ENCODE measurements at places on chromosomes 12 and 14. TPM values are rescaled to one million over a fixed set of nuclear protein-coding genes. Genes with fewer than 3 reads are reported as not detected.

Gene SAMD15
- 0.84 TPM for total RNA-seq

Gene PPHLN1
- total RNA-seq = 87.8 TPM

Gene ACOT6
- total RNA-seq = not detected

Gene BCL2L2
- 16.7 TPM for total RNA-seq

Gene MIP
- not detected for total RNA-seq

Gene NTS
- 0.20 TPM for total RNA-seq

Gene XRCC3
- total RNA-seq = 17.3 TPM

Gene BIN2
- 109 TPM for total RNA-seq

Gene CLEC14A
- total RNA-seq = 16.5 TPM

Gene LUM
- total RNA-seq = 7.9 TPM

Gene EMC9
- total RNA-seq = 19.9 TPM

GRCh38 chr12:26576266-26576665, 256.7 kb downstream of the ITPR2 start:
- no peak for DNase-seq

GRCh38 chr14:96399405-96399804, 7.5 kb downstream of the AK7 start:
- DNase-seq = no peak

DNA sequence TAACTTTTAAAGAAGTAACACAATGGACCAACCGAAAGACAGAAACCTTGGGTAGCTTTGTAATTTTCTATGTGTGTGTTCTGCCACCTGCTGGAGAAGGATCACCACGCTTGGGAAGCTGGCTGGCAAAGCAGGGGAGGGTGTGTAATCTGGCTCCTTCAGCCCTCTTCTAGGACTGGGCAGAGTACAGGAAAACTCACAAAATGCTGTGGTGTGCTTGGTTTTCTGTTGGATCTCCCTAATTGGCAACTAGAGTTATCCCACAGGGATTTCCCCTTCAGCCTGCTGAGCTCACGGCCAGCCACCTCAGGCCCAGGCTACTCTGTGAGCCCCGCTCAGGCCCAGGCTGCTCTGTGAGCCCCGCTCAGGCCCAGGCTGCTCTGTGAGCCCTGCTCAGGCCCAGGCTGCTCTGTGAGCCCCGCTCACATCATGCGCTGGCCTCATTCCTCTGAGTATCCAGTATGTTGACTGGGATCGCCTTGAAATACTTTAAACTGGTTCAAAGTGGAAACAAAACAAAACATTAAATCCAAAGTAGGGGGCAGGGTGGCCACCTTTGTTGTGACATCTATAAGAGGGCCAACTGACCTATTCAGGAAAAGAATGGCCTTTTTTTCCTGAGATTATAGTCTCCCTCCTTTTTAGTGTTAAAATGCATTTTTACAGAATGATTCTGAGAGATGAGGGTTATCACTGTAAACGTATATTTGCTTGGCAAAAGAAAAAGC, 52.0 kb upstream of the RNU6-8 start:
- no peak for DNase-seq

DNA sequence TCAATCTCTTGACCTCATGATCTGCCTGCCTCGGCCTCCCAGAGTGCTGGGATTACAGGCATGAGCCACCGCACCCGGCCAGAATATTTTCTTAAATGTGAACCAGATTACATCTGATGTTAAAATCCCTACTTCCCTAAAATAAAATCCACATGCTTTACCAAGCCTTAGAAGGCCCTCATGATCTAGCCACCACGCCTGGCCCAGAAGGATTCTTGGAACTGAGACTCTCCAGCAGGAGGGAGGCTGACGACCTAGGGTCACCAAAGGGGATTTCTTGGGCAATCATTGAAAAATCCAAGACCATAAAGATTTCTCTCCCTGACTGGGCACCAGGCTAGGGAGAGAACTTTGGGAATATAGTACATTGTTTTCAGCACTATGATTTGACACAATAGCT, 25.2 kb upstream of the RASSF3 start:
- no peak for DNase-seq

- no peak for DNase-seq
Observed at GRCh38 chr14:72644758-72645489, 249.0 kb downstream of the DPF3 start.

GRCh38 chr14:74508844-74509428, 15.4 kb downstream of the ISCA2 start:
- DNase-seq = peak; percentile 67

GRCh38 chr12:93448796-93449195, 7.0 kb upstream of the UBE2N start:
- no peak for DNase-seq

DNA sequence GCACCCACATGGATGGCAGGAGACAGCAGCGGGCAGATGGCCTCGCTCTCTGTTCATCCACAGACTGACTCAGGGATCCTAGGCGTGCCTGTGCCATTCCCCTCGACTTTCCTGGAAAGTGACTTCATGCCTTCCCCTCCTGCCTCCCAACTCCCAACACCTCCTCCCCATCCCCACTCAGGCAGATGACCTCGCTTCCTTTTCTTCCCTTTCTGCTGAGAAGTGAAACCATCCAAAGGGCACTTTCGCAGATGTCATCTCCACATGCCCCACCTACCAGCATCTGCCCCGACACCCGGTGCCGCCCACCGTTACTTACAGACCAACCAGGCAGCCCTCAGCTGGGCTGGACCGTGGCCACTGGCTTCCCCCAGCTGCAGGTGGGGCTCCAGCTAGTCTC, 29.6 kb downstream of the BEGAIN start:
- no peak for DNase-seq

DNA sequence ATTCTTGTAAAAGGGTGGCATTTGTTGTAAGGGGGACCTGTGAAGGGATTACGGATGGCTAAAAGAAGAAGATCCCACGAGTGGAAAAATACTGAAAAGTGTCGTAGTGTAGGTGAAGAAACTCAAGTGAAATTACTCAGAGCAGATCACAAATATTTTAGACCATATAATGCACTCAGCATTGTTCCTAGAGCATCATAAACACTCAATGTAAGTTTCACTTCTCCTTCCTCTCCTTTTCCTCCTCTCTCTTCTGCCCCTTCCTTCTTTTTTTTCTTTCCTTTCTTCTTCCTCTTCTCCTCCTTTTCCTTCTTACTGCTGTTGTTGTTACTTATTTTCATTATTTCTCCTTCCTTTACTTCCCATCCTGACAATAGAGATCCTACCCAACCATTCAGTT, 445.6 kb downstream of the ADAMTS20 start:
- DNase-seq = no peak

DNA sequence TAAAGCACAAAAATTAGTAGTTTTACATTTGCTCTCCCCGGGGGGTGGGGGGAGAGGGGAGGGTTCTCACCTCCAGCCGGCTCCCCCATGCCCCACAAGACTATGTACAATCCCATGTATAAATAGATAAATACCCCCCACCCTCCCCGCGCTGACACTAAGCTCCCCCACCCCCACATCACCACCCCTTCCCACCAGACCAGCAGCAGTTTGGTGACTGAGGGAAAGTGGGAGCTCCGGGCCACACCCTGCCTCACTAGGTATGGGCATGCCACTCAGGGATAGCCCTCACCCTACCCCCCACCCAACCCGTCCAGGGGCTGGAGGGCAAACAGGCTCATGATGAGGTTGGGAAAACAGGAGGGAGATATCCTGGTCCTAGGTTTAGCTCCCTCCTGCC, 1.9 kb upstream of the PRKAG1 start:
- DNase-seq = no peak

DNA sequence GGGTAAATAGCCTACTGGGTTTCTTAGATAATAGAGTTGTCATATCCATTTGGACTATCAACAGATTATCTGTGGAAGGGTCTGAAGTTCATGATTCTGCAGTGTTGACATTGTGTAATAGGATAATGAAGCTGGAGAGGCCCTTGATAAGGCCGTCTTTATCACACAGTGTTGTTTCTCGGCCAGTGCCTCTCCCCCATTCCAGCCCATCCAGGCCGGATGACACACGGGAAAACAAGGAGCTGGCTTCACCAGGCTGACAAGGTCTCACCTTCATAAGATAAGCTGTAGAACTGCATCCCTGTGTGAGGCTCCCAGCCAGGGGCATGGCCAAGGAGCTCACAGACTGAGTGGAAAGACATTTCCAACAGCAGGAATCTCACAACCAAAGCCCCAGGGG, 8.7 kb upstream of the EML1 start:
- DNase-seq = no peak

DNA sequence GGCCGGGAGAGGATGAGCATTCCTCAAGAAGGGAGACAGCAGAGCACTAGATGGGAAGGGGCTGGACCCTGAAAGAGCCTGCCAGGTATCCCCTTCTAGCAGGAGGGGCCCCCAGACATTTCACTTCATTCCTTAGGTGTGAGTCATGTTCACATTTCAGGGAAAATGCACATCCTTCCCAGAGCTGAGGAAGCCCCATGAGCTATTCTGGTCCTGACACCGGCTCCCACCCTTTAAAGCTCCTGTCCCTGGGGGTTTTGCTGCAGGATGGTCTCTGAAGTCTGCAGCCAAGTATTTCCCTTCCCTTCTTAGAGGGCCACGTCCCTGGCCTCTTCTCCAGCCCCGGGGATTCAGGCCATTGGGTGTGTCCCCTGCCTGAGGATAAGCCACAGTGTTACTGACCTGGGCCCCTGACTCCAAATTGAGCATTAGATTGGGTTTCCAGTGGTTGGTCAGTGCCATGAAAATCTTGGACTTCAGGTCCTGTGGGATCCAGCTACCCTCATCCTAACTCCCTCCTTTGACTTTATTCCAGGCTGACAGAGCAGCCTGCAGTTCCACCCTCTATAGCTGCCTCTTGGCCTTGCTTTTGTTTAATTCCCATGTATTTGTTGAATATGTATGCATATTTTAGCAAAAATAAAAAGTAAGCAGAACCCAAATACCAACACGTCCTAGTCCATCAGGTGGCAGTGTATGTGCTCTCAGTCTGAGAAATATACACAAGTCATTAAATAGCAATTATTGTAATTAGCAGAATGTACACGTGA, 267.1 kb downstream of the CACNA1C start:
- DNase-seq = no peak

DNA sequence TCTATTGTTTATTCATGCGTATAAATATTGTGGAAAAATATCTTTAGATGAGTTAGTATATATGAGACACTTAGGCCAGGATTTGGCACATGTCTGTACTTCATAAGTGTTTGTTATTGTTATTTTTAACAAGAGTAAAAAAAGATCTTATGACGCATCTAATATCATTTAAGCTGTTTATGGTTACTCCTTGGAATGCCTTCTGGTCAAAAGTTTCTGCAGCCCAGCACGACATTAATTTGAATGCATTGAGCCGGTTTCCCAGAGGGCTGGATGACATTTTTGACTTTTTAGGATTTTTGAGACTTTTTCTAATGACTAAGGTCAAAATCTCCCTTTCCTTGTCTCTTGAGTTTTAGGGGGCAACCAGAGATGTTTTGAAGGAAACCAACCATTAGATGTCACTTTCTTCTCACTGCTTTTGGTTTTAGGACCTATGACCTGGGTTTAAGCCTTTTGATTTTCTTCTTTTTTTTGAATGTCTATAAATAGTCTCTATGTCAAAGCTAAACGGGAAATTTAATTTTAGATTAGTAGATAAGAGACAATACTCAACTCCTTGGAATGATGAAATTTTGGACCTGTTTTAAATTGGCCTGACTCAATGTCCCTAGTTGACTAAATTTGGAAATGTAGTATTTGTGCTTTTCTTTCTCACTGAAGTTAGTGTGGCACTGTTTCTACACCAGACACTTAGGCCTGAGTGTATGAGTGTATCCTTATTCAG, 215.5 kb downstream of the AEBP2 start:
- no peak for DNase-seq

DNA sequence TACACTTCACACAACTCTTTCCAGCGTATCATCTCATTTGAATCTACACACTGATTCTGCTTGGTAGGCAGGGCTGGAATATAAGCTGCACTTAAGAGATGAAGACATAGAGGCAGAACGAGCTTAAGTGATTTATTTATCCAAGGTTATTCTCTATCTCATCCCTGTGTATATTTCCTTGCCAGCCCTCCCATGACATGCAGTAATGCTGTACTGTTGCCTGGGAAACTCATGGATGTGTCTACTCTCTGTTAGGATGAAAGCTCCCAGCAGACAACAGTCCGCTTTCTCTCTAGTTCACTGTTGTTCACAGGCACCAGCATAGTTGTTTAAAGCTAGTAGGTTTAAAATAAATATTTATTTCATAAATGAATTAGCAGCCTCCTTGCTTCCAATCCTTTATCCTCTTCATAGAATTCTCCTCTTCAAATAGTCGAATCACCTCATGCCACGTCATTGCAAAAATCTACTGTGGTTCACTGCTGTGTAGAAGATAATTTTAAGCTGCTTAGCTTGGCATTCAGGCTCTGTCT, 25.4 kb downstream of the FGF6 start:
- DNase-seq = no peak

- DNase-seq = peak; percentile 81
Observed at GRCh38 chr14:102819176-102819628, 42.0 kb downstream of the TRAF3 start.

- no peak for DNase-seq
Observed at GRCh38 chr12:116423094-116423493, 136.1 kb upstream of the MAP1LC3B2 start.

DNA sequence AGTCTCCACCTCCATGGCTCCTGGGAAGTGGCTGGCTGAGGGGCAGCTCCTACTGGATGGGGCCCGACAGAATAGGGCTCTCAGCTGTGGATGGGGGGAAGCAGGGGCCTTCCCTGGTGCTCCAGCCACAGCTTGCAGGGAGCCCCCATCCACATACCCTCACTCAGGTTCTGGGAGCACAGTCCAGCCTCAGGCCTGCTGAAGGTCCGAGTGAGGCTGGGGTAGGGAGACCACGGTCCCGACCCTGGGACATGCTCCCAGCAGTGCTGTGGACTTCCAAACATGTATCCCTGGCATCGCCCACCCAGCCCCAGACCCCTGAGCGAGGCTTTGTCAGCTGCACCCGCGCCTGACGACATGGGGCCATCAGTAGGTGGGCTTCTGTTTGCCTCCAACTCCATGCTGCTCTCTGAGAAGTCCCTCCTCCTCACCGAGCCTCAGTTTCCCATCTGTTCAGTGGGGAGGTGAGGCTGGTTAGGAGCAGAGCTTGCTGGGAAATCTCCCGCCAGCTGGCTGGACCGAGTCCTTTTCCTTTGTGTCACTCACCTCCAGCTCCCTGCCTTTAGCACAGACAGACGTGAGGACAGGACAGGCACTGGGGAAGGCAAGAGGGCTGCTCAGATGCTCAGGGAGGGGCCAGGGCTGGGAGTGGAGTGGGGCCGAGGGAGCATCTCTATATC, 9.1 kb upstream of the ATG101 start:
- no peak for DNase-seq

GRCh38 chr12:52378091-52378490, 7.4 kb downstream of the KRT84 start:
- no peak for DNase-seq

DNA sequence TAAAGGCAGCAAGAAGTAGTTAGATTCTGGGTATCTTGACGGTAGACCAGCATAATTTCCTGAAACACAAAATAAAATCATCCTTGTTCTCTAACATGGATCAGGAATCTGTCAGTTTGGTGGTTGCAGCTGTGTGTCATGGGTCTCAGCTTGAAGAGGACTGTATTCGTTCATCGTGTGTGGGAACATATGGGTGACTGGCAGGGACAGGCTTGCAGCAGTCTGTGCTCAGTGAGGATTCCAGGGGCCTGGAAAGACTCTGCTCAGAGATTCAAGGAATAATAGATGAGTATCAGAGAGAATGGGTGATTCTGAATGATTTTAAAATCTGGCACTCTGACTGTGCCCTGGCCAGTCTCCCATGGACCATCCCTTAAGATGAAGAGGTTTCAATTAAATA, 421.6 kb downstream of the APAF1 start:
- no peak for DNase-seq

- DNase-seq = no peak
Observed at GRCh38 chr12:114729731-114730130, 45.8 kb upstream of the TBX3 start.

All from spleen (tissue), 13 donors.